ENCODE measurements at places on chromosomes 6 and 20.

DNA sequence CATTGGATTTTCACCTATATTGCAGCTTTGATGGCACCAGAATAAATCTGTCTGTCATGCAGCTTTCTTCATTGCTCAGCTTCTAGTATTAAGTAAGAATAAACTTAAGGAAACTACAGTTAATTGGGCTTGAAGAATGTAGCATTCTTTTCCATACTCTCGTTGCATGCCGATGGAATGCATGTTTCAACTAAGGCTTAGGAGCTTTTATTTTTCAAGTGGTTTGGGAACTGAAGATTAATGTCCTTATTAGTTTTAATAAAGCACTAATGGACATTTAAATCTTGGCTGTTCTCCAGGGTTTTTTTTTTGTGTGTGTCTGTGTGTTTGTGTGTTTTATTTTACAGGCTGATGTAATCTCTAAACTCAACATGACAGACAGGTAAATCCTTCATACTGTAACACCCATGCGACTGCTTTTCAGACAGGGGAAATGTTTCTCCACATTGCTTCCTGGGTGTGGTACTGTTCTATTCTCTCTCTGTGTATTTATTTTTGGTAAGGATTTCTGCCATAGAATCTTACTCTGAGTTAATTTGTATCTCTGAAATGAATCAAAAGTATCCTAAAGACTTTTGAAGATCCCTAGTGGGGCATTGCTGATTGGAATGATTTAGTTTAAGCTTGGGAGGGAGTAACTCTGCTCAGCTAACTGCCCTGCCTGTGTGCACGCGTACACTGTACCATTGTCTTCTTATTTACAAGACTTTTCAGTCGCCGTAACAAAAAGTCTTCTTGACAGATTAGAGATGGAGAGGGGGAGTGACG lies 38.0 kb downstream of the SLC9A8 start:
- no peak for DNase-seq

GRCh38 chr6:148513145-148514071 lies 170.8 kb downstream of the SASH1 start:
- DNase-seq, result no peak

- no peak for DNase-seq
These were observed 12.5 kb downstream of the AGPAT4 start for GRCh38 chr6:161261325-161261724.

DNA sequence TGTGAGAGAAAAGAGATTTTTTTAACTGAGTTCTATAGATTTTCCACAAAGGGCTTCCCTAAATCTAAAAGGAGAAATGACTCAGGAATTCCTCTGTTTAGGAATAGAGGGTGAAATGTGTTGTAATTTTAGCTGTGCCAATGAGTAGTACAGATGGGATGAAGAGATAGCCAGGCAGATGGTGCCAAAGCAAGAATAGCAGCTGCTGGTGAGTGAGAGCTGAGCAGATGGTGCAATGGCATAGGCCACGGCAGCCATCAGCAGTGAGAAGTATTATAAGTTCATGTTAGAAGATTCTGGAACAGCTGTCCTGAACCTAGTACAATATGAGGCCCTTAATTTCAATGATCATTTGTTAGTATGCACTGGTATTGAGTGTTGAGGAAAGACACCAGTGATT lies 40.2 kb upstream of the CRISP1 start:
- no peak for DNase-seq

DNA sequence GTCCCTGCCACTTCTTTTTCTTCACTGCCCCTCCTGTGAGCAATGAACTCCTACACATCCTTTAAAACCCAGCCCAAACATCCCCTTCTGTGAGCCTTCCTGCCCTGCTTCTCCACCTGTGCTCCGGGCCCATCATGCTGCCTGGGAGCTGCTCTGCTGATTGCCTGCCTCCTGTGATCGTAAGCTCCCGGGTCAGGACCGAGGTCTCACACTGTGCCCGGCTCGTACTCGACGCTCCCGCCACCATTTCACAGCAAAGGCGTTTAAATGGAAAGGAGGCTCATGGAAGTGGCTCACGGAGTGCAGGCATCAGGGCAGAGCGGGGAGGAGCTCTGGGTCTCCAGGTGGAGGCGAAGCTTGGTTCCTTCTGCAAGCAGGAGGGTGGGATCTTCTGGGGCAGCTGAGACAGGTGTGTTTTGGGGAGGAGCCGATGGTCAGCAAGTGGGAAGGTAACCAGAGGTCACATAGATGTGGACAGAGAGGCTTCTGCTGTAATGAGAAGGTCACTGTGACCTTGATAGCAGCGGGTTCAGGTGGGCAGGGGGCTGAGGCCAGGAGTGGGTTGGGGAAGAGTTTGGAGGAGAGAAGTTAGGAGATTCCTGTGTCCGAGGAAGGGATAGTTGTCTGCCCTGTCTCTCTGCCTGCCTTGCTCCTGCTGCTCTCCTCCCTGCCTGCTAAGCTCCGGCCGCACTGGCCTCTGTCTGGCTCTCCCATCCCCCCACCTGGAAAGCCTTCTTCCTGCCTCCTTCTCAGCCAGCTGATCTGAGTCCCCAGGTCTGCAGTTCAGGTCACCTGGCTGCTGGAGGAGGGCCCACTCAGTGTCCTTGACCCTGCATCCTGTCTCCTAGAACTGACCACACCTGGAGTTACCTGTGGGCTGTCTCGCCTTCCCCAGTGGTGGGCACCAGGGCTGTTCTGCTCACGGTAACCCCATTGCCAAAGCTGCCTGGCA lies 52.7 kb upstream of the FRMD1 start:
- DNase-seq, result no peak

DNA sequence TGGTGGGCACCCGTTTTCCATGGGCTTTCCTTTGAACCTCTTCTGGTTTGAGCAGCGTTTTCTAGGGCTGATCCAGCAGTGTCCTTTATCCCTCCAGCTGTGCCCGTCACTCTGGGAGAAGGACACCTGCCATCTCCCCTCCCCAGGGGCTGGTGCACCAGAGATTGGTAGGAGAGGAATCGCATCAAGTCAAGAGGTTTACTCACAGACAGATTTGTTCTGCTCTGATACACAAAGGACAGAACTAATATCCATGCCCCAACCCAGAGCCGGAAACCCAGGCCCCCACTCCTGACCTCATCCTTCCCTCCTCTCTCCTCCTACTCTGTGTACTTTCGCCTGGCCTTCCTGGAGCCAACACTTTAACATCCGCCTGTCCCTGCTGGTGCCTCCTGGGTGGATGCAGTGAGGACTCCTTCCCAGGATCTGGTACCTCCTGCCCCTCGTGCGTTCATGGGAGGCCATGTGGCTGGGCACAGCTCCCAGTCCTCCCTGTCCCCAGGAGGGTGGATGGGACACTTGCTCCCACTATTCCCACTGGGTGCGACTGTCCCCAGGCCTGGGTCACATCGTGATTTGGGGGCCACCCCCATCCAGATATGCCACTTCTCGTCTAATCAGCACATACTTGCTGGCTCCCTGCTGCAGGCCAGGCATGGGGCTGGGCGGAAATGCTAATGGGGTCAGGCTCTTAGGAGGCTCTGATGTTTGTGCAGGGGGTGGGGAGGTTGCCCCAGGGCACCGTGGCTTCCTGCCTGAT lies 286.3 kb downstream of the CDH4 start:
- DNase-seq, result no peak

DNA sequence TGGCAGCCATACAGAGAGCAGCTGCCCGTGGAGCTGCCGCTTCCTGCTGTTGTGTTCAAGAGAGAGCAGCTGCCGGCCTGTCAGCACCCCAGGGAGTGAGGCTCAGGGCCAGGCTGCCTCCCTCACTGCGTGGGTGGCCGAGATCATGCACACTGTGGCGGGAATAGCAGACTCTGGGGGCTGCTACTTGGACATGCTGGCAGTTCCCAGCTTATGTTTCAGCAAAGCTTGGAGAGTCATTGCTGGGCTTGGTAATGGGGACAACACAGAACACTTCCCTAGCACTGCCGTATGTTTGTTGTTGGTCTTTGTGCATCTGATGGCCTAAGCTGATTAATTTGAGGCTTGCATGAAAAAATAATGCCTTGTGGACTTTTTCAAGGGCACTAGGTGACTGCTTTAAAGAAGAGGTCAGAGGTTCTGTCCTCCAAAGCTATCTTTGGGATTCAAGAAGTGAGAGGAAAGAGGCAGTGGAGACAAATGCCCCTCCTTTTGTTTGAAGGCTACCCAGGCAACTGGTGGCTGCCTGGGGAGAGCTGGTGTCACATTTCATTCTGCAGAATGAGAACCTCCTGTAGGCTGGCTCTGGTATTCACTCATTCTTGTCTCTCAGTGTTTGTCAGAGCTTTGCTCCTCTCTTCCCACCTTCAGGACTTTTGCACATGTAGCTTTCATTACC lies 18.8 kb downstream of the MRAP2 start:
- DNase-seq, result no peak

DNA sequence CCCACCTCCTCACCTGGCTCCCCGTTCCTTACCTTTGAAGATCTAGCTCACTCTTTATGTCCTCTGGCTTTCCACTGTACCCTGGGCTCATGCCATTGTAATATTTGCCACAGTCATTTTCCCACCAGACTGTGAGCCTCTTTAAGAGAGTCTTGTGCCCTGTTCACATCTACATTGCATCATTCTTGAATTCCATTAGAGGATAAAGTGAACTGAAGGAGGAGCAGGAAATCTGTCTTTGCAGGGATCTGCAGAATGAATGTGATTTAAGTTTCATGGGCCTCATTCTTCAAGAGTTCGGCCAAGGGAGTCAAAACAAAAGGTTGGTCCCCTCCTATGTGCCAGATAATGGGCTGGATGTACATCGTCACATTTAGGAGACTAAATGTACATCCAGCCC lies 272.6 kb upstream of the CITED2 start:
- DNase-seq, result no peak

GRCh38 chr20:13008761-13009681 lies at the start of gene SPTLC3:
Gene SPTLC3 (plus strand): TSS chr20:13008972. CDS start chr20:13009268, 296 bp downstream.
- no peak for DNase-seq

- no peak for DNase-seq
These were observed 16.1 kb upstream of the SLC17A3 start for GRCh38 chr6:25889877-25890853.

GRCh38 chr6:113140721-113141120 lies 716.4 kb upstream of the MARCKS start:
- DNase-seq, result no peak

GRCh38 chr6:150632785-150633485 lies 33.2 kb downstream of the PLEKHG1 start:
- no peak for DNase-seq

- DNase-seq, result peak; percentile 48
These were observed 113.1 kb downstream of the FYN start for GRCh38 chr6:111759836-111760785.

DNA sequence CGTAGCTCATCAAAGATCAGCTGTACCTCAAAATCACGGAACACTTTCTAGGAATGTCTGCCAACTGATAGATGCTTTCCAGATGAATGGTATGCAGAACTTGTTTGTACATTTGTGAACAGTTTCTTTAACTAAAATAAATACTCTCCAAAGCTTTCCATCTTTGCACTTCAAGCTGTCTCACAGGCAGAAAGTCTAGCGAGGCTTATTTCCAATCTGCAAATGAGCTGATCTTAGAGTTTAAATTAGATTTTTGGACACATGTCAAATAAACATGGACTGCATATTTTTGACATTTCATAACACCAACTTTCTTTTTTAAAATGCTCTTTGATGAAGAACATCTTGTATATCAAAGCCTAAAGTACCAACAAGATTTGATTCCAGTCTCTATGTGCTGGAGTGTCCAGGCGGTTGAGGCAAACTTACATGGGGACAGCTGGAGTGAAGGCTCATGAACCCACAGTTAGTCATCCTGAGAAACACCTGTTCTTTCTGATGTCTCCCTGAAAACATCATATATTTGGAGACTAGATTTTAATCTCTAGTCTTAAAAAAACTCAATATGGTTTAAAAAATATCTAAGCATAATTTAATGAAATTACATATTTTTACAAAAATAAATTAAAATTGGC lies 268.6 kb upstream of the AGPAT4 start:
- no peak for DNase-seq

- DNase-seq, result peak; percentile 42
These were observed 73.9 kb downstream of the RAMACL start for GRCh38 chr6:166512567-166512966.

DNA sequence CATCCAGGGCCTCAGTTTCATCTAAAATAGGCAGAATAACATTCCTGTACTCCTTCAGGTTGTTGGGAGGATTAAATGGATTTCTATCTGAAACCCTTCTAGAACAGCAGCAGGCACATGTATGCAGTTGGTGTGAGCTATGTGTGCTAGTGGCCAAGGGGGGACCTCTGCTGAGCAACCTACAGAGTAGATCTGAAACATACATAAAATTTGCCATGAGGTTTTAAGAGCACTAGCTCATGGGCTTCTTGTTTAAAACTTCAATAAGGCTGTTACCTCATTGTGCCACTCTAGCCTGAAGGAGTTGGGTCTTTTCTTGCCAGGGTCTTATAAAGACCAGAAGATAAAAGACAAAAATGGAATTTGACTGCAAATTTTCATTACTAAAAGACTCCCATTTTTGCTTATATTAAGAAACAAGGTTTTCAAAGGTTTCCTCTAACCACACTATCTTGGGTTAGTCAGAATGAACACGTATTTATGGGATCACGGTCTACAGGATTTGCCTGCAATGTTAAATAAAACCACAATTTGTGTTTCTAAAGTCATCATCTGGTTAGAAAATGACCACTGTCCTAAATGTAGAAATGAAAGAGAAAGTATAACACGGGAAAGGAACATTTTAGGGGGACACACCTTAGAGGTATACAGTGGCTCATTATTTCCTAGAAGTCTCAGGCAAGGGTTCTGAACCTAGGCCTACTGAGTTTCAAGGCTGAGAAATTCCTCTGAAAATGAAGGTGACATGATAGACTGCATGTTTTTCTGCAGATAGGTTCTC lies 144.9 kb upstream of the OLIG3 start:
- no peak for DNase-seq

- no peak for DNase-seq
These were observed 144.3 kb downstream of the GRIK2 start for GRCh38 chr6:101537753-101538316.

DNA sequence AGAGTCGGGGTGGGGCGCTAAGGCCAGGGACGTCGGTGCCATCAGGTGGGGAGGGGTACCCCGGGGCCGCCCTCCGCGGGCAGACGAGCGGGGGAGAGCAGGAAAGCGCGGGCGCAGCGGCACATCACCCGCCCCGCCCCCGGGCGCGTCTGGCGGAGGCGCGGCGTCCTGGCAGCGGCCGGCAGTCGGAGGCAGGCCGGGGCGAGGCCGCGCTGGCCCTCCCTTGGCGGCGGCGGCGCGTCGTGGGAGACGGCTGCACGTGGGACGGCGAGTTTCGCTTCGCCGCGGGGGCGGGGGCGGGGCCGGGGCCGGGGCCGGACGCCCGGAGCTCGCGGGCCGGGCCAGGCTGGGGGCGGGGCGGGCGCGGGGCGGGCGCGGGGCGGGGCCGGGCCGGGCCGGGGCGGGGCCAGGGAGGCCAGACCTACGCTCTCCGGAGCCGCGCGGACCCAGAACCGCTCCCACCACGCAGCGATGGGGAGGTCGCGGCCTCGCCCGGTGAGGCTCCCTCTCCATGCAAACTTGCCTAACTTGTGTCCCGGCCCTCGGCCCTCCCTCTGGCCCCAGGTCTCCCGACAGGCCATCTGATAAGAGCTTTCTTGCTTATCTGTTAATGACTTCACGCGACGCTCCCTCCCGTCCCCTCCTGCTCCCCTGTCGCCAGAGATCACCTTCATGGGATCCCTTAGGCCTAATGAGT lies 12.5 kb downstream of the ITPR3 start:
- peak; percentile 41 for DNase-seq

GRCh38 chr6:134289204-134289575 lies 28.7 kb downstream of the SGK1 start:
- DNase-seq, result no peak

GRCh38 chr6:135922174-135922573 lies 70.7 kb downstream of the PDE7B start:
- DNase-seq, result no peak
